ENCODE measurements at places on chromosomes 4 and X. TPM values are rescaled to one million over a fixed set of nuclear protein-coding genes. Genes with fewer than 3 reads are reported as not detected.
A peak's percentile ranks its signal among the peaks of the same experiment; 100 is the strongest.

Gene LNX1
- total RNA-seq, result 14.5 TPM

Gene JADE1
- 5.9 TPM for total RNA-seq

Gene MMRN1
- 0.80 TPM for total RNA-seq

- H3K4me1 ChIP-seq, result peaks cover 19% of the 10 kb centered on the region
- no peak overlapping the region for H3K27ac ChIP-seq
- peaks cover 10% of the 10 kb centered on the region for H3K36me3 ChIP-seq
- DNase-seq, result no peak
- H3K27me3 ChIP-seq, result peaks cover 14% of the 10 kb centered on the region
Observed at GRCh38 chr4:8155048-8155447, 3.6 kb downstream of the ABLIM2 start.

GRCh38 chr4:182975806-182976205 lies 58.6 kb upstream of the DCTD start:
- no peak overlapping the region for H3K27ac ChIP-seq
- no peak overlapping the region for H3K4me3 ChIP-seq
- DNase-seq, result no peak
- no peaks in the 10 kb centered on the region for H3K4me1 ChIP-seq

GRCh38 chr4:74440356-74440755 lies 4.6 kb upstream of the AREG start:
- DNase-seq, result no peak
- no peak overlapping the region for H3K27ac ChIP-seq

DNA sequence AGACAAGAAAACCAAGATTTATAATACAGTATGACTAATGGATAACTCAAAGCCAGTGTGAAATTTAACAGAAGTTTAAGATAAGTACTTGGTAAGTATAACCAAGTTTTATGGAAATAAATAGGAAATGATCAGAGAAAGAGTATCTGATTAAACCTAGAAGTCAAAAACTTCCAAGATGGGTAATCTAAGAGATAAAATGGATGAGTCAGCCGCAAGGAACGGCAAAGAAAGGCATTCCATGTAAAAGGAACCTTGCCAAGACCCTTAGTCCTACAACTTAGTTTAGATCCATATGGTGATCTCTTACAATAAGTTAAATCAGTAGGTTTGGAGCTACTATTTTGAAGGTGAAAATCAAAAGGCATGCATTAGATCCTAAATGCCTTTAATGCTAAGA lies 34.8 kb downstream of the LIN54 start:
- no peak for DNase-seq
- no peaks in the 10 kb centered on the region for H3K4me1 ChIP-seq
- no peak overlapping the region for H3K4me3 ChIP-seq

Gene TMEM31
- not detected for total RNA-seq

DNA sequence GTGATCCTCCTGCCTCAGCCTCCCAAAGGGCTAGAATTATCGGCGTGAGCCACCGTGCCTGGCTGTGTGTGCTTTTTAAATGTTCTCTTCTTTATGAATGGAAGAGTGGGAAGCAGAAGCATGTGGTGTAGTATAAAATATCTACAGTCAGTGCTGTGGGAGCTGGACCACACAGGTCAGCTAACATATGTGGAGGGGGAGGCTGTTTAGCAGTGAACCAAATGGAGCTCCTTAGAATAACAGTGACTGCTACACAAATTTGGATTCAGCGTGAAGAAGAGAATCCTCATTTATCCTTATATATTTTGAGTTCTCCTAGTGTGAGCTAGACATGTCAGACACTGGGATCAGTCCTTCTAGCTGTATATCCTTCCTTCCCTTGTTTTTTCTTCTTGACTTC lies 3.2 kb downstream of the SNX25 start:
- H3K27me3 ChIP-seq, result no peaks in the 10 kb centered on the region
- no peaks in the 10 kb centered on the region for H3K36me3 ChIP-seq
- H3K4me1 ChIP-seq, result peaks cover 45% of the 10 kb centered on the region
- H3K27ac ChIP-seq, result no peak overlapping the region

DNA sequence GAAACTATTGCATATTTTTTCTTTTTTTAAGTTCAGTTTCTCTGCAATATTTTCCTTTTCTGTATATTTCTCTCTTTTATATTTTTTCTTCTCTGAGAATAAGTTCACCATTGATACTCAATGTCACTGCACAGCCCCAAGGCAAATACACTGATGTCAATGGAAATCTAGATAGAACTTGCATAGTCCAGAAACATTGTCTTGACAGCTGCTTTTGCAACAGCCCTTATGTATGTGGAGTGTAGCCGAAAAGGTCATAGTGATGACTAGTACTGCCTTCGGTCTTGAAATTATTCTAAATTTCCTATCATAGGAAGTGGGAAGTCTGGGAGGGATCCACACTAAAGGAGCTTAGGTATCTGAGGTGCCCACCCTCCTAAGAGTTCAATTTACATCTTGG lies 150.0 kb downstream of the SPOCK3 start:
- no peak for DNase-seq
- H3K27ac ChIP-seq, result no peak overlapping the region
- H3K4me1 ChIP-seq, result no peaks in the 10 kb centered on the region
- no peaks in the 10 kb centered on the region for H3K36me3 ChIP-seq
- no peaks in the 10 kb centered on the region for H3K27me3 ChIP-seq
- no peak overlapping the region for H3K4me3 ChIP-seq

DNA sequence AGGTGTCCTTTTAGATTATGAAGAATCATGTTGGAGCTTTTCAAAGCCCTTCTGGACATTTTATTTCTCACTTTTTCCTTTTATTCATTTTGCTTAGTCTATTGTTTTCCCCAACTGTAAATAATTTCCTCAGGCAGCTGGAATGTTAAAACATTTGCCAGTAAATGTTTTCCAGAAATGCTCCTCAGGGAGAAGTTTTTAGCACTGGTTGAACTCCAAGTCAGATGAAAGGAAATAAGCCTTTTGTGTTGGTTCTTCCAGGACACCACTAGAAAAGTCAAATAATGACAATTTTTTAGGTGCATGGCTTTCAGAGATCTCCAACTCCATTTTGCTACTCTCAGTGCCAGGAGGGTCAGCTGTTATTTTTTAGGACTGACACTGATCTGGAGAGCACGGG lies 127.9 kb downstream of the IL13RA2 start:
- H3K4me1 ChIP-seq, result no peaks in the 10 kb centered on the region
- H3K27ac ChIP-seq, result no peak overlapping the region
- H3K27me3 ChIP-seq, result no peaks in the 10 kb centered on the region
- no peak overlapping the region for H3K4me3 ChIP-seq
- no peak for DNase-seq
- H3K36me3 ChIP-seq, result no peaks in the 10 kb centered on the region

DNA sequence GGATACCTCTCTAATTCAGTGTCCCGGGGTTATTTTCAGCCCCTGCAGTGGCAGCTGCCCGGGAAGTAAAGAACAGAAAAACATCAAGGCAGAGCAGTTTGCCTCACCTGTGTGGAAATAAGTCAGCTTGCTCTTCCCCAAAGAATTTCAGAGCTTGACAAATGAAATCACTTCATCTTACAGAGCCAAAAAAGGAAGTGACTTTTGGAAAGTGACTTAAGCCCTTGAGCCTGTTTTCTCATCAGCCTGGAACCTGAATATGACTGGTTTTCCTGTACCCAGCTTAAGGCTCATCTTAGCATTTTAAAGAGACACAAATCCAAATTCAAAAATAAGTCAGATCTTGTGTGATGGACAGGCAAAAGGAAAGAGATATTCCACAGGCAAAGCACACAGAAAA lies 211.6 kb downstream of the RCHY1 start:
- no peaks in the 10 kb centered on the region for H3K36me3 ChIP-seq
- no peaks in the 10 kb centered on the region for H3K27me3 ChIP-seq
- DNase-seq, result no peak
- H3K4me3 ChIP-seq, result no peak overlapping the region

Gene CT45A3
- not detected for total RNA-seq

DNA sequence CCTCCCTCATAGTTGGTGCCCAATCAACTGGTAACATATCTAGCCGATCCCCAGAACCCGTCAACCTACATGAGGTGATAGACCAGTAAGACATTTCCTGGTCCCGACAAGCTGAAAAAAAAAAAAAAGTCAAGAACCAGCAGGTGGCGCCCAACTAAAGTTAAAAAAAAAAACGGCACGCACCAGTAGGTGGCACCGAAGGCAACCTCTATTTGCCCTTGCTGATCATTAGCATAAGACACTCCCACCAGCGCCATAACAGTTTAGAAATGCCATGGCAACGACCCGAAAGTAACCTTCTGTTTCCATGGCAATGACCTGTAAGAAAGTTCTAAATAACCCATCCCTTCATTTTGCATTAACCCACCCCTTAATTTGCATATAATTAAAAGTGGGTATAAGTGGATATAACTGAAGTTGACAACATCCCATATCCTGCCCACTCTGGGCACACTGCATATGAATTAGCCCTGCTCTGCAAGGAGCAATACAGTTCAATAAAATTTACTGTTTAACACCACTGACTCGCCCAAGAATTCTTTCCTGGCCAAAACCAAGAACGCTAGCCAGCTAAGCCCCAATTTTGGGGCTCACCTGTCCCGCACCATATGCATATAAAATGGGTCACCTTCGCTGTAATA lies 83.9 kb upstream of the SPANXB1 start:
- no peak overlapping the region for H3K4me3 ChIP-seq
- H3K4me1 ChIP-seq, result no peaks in the 10 kb centered on the region
- no peak for DNase-seq
- no peak overlapping the region for H3K27ac ChIP-seq
- H3K27me3 ChIP-seq, result no peaks in the 10 kb centered on the region
- no peaks in the 10 kb centered on the region for H3K36me3 ChIP-seq

GRCh38 chrX:16666541-16666940 lies 16.6 kb downstream of the S100G start:
- no peaks in the 10 kb centered on the region for H3K4me1 ChIP-seq
- DNase-seq, result no peak

Gene EPGN
- total RNA-seq, result 48.8 TPM

DNA sequence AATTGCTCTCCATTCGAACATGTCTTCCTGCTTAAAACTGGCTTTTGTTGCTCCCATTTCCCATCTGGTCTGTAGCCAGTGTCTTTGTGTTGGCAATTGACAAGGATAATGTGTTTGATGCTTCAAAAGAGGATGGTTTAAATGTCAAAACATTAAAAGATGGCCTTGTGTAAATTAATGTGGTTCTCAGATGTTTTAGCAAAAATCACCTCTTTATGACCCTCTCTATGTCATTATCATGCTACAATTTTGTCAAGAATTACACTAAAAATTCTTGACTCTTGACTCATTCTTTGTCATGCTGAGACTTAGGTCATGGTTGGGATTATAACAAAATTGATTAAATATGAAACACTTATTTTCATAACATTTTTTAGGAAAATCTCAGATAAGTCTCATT lies 47.4 kb downstream of the TMEM131L start:
- no peak overlapping the region for H3K4me3 ChIP-seq
- H3K27ac ChIP-seq, result peak overlapping the region; percentile 48
- H3K4me1 ChIP-seq, result peaks cover 47% of the 10 kb centered on the region
- no peaks in the 10 kb centered on the region for H3K27me3 ChIP-seq

GRCh38 chrX:72048510-72049455 lies 82.9 kb downstream of the RTL5 start:
- peaks cover 3% of the 10 kb centered on the region for H3K27me3 ChIP-seq
- H3K27ac ChIP-seq, result no peak overlapping the region
- H3K4me1 ChIP-seq, result peaks cover 5% of the 10 kb centered on the region
- H3K4me3 ChIP-seq, result no peak overlapping the region

DNA sequence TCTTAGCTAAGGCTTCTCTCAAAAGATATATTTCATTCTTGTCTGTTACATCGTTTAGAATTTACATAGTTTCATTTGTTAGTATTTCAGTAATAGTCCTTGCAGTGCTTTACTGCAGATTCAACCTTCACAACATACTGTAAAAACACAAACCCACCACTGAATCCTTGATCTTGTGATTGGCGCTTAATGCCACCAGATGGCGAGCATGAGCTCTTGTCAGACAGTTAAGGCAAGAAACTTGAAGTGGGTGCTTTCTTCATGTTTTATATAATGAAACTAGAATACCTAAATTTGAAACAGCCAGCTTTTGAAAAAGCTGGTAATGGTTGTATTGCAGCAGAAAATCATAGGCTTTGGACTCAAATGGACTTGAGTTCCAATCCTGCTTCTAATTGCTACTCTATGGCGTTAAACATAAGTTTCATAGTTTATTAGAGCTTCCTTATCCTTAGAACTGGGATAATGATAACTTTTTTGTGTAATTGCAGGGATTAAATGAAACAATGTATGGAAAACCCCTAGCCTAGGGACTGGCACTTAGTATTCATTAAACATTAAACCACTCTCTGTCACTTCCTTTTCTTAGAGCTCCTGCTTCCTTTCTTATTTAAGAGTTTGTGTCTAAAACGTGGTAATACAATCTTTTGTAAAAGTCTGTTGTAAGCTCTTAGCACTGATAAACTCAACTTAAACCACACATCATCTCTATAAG lies 95.1 kb downstream of the USP9X start:
- no peaks in the 10 kb centered on the region for H3K27me3 ChIP-seq
- DNase-seq, result no peak
- no peak overlapping the region for H3K4me3 ChIP-seq
- H3K4me1 ChIP-seq, result no peaks in the 10 kb centered on the region
- no peaks in the 10 kb centered on the region for H3K36me3 ChIP-seq

DNA sequence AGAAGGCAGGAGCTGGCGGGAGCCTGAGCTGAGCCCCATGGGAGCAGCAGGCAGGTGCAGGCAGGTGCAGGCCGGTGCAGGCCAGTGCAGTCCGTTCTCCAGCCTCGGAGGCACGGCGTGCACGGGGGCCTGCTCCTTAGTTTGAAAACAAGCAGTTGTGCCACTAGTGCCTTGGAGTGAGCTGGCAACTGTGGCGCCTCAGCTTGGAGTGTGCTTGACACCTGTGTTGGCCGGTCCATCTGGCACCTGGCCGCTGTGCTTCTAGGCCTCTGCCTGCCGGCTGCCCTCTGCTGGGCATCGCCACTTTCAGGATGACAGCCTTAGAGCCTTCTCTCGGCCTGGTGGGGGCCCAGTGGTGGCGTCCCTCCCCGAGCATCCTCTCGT lies 47.9 kb downstream of the RGS12 start:
- no peak overlapping the region for H3K27ac ChIP-seq
- H3K27me3 ChIP-seq, result no peaks in the 10 kb centered on the region
- peaks cover 44% of the 10 kb centered on the region for H3K4me1 ChIP-seq

DNA sequence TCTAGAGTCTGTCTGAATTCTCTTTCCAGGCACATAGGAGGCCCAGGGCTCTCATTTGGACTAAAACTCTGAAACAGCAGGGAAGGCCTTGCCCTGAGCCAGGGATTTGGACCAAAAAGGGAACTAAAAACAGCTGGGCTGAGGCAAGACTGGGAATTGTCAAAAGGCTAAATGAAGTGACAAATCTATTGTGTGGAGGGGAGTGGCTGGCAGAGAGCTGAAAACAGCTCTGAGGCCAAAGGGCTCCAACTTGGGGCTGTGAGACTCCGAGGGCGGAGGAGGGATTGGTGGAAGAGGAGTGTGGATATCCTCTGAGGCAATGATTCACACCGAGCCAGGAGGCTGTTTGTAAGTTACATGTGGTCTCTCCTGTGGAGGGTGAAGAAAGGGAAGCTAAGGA lies 63.2 kb downstream of the PHEX start:
- no peak overlapping the region for H3K4me3 ChIP-seq
- no peaks in the 10 kb centered on the region for H3K4me1 ChIP-seq
- DNase-seq, result no peak
- no peaks in the 10 kb centered on the region for H3K27me3 ChIP-seq
- no peaks in the 10 kb centered on the region for H3K36me3 ChIP-seq

All from esophagus squamous epithelium (tissue), 5 donors.